Activated CD8-positive, alpha-beta memory T cell treated with anti-CD3 and anti-CD28 coated beads for 4 hours (primary cell): ENCODE measurements at places on chromosomes 5 and 9.

DNA sequence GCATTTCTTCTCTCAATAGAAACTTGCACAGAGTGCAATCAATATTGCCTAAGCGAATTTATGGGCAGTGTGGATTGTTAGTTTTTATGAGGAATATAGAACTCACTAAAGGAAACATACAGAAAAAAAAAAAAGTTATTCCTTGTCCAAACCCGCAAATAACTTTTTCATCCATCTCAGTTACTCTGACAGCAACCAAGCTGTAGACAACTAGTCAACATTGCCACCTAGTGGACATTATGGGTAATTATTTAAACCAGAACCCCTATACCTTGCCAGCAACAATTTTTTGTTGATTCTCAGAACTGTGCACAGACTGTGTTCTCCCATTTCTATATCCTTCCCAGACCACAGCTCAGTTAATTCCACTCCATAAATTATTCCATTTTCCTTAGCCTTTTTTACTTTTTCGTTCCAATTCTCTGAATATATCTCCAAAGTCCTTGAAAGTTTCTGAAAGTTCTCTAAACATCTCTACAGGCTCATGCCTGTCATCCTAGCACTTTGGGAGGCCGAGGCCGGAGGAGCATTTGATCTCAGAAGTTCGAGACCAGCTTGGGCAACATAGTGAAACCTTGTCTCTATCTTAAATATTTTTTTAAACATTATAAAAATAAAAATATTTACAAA, 2.6 kb upstream of the AFAP1L1 start:
- DNase-seq: no peak

DNA sequence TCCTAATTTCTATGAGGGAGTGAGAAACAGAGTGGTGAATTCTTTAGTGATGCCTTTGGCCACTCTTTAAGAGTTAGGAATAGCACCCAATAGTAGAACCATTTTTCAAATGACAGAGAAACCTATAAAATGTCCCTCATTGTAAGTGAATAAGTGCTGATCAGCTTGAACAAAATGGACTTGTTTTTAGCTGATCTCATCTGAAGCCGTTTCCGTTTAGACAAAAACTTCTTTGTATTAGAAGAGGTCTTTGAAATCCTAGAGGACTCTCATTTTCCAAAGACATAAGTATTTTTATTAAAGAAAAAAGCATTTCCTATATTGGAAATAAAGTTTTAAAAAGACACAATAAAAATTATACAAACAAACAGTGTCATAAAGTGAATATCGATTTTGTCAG, 273.9 kb downstream of the ARHGEF28 start:
- no peak for DNase-seq

GRCh38 chr5:1557114-1557873, 33.5 kb upstream of the LPCAT1 start:
- no peak for DNase-seq

DNA sequence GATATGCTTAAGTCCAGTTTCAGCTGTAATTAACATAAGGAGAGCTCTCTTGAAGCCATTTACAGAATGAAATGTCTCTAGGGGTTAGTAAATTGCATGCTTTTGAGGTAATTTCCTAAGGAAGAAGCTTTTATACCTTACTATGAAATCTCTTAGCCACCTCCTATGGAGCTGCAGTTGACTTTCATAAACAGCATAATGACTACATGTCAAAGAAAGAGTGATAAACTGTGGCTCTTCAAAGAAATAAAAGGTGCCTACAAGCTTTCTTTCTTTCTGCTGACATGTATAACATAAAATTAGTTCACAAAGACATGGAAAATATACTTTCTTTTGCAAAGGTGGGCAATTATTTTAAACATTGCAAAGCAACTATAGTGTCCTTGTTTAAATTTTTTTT, 90.8 kb downstream of the TMEM167A start:
- DNase-seq: no peak

- no peak for DNase-seq
These were observed 53.5 kb downstream of the COL5A1 start for GRCh38 chr9:134695144-134695543.

DNA sequence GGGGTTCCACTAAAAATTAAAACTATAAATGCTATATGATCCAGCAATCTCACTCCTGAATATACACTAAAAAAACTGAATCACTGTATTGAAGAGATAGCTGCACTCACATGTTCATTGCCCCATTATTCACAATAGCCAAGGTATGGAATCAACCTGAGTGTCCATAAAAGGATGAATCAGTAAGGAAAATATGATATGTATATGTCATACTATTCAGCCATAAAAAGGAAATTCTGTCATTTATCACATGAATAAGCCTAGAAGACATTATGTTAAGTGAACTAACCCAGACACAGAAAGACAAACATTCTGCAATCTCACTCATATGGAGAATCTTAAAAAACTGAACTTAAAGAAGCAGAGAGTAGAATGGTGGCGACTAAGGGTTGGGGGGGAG, 1376.2 kb upstream of the CDH9 start:
- no peak for DNase-seq

GRCh38 chr9:13439685-13440476, 160.4 kb upstream of the MPDZ start:
- no peak for DNase-seq

DNA sequence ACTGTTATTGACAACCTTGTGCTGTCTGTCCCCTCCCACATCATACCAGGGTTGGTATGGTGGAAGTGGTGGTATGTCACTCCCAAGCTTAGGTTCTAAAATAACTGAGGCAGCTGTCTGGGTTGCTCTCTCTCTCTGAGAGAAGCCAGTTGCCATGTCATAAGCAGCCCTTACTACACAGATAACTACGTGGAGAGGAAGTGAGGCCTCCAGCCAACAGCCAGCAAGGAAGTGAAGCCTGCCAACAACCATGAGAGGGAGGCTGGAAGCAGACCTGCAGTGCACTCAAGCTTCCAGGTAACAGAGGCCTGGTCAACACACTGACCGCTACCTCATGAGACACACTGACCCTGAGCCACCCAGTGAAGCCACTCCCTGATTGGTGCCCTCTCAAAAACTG, 18.6 kb downstream of the CTNNAL1 start:
- no peak for DNase-seq

DNA sequence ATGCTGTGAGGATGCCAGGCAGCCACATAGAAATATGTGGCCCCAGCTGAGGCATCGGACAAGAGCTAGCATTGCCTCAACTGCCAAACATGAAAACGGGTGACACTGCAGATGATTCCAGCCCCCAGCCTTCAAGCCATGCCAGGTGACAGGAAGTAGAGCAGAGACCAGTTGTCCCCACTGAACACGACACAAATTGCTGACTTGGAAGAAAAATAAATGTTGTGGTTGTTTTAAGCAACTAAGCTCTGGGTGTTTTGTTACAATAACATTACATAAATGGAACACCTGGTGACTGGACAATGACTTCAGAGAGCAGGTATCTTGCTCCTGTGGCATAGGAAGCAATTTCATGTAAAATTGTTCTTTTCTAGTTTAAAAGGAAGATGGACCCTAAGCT, 154.2 kb downstream of the KIF4B start:
- no peak for DNase-seq

DNA sequence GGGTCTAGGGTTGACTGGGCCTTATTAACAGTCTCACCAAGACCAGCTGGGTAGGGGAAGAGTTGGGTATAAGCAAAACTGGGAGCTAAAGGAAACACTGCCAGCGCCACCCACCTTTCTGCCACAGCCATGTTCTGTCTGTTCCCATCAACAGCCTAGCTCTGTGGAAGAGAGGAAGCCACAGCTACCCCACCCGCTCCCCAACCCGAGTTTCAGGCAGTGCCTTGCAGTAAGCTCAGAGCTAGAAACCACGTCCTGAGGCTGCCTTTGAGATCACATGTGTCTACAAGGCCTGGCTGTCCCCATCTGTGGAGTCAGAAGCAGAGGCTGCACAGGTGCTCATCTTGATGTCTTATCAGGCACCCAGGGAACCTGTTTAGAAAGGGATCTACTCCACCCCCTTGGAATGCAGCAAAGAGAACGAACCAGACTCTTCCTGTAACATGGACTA, 15.3 kb downstream of the HNRNPH1 start:
- no peak for DNase-seq

DNA sequence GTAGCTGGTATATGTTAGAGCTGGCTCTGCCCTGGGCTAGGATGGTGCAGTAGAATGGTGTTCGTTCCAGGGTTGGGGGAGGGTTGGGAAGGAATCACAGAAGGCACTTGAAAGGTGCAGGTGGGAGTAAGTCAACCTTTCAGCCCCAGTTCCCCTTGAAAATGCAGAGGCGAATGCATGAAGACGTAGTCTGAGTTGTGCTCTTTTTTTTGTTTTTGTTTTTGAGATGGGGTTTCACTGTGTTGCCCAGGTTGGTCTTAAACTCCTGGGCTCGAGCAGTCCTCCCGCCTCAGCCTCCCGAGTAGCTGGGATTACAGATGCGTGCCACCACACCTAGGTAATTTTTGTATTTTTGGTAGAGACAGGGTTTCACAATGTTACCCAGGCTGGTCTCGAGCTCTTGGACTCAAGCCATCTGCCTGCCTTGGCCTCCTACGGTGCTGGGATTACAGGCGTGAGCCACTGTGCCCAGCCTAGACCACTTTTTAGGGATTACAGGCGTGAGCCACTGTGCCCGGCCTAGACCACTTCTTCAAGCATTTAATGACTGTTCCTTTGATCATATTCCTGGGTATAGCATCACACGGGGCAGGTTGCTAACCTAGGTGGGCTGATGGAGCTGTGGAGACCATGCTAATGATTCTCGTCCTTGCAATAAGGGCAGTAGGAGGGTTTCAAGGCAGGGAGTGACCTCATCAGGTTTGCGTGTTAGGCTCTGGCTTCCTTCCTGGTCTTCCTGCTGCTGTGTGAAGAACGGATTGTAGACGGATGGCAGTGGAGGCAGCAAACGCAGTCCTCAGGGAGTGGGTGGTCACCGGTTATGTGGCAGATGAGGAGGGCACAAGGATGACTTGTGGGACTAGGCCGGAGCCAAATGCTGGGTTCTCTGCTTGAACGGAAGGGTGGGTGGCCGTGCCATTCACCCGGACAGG, 13.7 kb downstream of the EHMT1 start:
- DNase-seq: no peak

GRCh38 chr5:62577488-62577887, 1.1 kb upstream of the LRRC70 start:
- DNase-seq: no peak

DNA sequence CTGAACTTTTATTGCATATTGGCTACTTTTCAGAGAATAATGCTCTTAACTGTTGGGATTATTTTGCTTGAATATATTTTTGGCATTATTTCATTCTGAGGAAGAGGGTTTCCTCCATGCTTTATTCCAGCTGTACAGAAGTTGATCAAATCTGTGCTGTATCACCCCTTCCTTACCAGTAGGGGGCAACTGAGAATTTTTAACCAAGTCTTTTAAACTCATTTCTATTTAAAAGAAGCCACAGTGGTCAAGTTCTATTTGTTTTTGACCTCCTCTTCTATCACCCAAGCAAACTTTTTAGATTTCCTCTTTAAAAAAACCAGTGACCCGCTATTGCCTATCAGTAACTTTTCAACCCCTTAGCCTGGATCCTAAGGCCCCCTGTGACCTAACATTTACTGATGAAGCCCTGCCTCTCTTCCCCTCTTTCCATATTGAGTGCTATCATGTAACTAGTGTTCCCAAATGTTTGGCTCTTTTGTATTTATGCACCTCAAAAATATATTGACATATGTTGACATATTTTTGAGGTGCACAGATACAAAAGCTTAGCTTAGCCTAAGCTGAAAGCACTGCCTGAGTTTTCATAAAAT, 80.6 kb downstream of the FBXO4 start:
- no peak for DNase-seq

- DNase-seq: no peak
These were observed 178.9 kb downstream of the BARX1 start for GRCh38 chr9:93776256-93776655.

GRCh38 chr9:116316246-116316645, 162.7 kb downstream of the PAPPA start:
- DNase-seq: no peak

GRCh38 chr9:99948896-99949295, 42.4 kb downstream of the STX17 start:
- DNase-seq: no peak

GRCh38 chr5:73137563-73138530, 17.5 kb downstream of the TMEM171 start:
- DNase-seq: no peak

GRCh38 chr9:129436751-129437625, 183.9 kb downstream of the C9orf50 start:
- DNase-seq: no peak

DNA sequence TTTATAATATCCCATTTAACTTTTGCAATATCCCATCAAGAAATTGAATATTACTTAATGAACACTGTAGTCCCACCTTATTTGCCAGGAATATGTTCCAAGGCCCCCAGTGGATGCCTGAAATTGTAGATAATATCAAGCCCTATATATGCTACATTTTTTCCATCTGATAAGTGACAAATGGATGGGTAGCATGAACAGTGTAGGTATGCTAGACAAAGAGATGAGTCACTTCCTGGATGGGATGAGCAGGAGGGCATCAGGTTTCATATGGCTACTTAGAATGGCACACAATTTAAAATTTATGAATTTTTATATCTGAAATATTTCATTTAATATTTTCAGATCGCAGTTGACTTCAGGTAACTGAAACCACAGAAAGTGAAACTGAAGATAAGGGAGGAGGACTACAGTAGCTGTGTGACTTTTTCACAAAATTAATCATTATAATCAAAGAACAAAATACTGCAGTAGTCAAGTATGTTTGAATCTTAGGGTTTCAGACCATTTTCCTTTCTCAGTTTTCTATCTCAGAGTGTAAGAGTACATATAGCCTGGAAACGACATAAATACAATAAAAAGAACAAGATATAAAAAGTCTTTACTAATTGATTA, 636.4 kb upstream of the ARRDC3 start:
- no peak for DNase-seq

GRCh38 chr5:35095366-35095765, 47.6 kb upstream of the AGXT2 start:
- no peak for DNase-seq

DNA sequence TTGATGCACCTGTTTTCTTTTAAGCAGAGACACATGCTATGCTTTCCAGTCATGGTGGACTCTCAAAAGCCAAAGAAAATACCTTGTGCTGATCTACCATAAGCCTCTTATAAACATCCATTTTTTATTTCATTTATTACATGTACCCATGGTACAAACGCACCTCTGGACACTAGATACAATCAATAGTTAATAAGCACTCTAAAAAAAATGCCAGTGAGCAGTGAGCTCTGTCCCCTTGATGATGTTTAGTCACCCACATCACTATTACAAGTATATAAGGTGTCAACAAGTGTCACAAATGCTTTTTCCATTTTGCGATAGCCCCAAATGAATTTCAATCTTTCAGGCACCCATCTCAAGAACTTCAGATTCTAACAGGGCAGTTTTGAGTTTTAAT, 5.9 kb downstream of the KLF4 start:
- no peak for DNase-seq

GRCh38 chr5:113510836-113511451, 2.5 kb upstream of the YTHDC2 start:
- no peak for DNase-seq

DNA sequence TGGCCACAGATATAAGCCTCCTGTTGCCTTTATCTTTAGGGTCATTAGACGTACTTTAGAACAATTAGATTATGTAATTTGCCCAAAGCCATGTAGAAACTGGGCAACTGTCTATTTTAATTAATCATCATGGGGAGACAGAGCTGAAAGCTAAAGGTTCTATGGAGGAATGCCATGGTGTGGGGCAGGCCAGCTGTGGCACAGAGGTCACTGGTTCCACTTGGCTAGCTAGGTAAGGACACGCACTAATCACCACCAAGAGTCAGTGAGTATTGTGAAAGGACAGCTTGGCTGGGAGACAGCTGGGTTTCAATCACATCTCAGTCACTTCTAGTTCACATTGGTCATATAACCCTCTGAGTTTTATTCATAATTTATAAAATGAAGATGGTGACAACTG, 81.7 kb downstream of the HMHB1 start:
- DNase-seq: no peak
